ENCODE measurements at places on chromosomes 2 and 18. TPM values are rescaled to one million over a fixed set of nuclear protein-coding genes. Genes with fewer than 3 reads are reported as not detected.

- peaks cover 39% of the 10 kb centered on the region for H3K4me1 ChIP-seq
- H3K36me3 ChIP-seq = no peaks in the 10 kb centered on the region
- H3K4me3 ChIP-seq = no peak overlapping the region
- no peaks in the 10 kb centered on the region for H3K27me3 ChIP-seq
- H3K27ac ChIP-seq = peak overlapping the region; percentile 4
Measured at GRCh38 chr2:121694398-121695170, 42.1 kb downstream of the NIFK start.

GRCh38 chr18:73613706-73614340 is 533.8 kb downstream of the FBXO15 start:
- no peaks in the 10 kb centered on the region for H3K27me3 ChIP-seq
- peak; percentile 59 for DNase-seq
- peak overlapping the region; percentile 7 for H3K4me3 ChIP-seq
- H3K4me1 ChIP-seq = peaks cover 40% of the 10 kb centered on the region
- peak overlapping the region; percentile 39 for H3K27ac ChIP-seq

DNA sequence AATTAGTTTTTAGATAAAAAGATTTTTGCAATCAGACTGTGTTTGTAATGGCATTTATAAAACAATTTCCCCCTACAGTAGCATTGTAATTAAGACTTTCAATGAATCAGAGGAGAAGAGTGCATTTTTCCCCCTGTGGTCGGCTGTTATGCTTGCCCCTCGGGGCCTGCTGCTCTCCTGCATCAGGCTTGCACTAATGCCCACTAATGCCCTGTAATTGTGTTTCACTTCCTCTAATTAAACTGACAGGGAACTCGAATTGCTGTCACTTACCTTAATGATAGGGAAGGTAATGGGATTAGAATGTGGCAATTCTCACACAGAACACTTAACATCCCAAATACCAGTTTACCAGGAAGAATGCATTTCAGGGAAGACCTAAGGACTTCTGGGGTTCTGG is 61.2 kb upstream of the LRRTM1 start:
- H3K4me1 ChIP-seq = no peaks in the 10 kb centered on the region
- no peaks in the 10 kb centered on the region for H3K36me3 ChIP-seq
- 0 out of 2 replicates have a peak, but pooled peaks cover 13% of the 10 kb centered on the region for H3K27me3 ChIP-seq

DNA sequence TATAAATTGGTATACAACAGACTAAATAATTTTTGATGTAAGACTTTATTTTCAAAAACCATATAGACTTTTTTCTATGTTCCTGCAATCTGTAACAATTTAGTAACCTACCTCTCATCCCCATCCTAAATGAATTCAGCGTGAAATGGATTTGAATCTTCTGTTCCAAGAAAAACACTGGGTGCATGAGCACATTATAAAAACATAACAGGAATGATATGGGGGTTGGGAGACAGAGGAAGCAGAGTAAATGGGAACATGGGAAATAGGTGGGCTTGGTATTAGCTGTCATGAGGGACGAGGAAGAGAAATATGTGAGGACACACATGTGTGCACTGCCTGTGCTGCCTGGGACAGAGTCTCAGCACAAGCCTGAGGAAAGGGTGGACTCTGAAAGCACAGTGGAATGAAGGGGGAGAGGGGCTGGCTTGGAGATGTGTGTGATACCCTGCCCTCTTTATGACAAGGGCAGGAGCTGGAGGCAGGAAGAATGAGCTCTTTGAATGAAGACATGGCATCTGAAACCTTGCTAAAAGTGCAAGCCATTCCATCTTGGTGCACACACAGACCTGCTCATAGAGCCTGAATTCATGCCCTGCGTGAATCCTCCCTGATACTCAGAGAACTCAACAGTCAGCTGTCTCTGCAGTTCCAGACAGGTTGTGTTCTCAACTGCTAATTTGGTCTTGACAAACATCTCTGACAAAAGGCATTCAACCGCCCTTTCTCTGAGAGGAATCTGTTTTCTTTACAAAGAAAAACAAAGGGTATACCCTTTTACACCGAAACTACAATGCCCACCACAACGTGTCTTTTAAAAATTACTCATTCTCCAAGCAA is 66.6 kb downstream of the EPB41L3 start:
- H3K4me3 ChIP-seq = no peak overlapping the region
- no peak overlapping the region for H3K27ac ChIP-seq
- no peaks in the 10 kb centered on the region for H3K27me3 ChIP-seq
- no peaks in the 10 kb centered on the region for H3K4me1 ChIP-seq
- DNase-seq = no peak
- no peaks in the 10 kb centered on the region for H3K36me3 ChIP-seq

GRCh38 chr2:172484253-172484652 is 56.9 kb downstream of the ITGA6 start:
- H3K4me1 ChIP-seq = no peaks in the 10 kb centered on the region
- no peak overlapping the region for H3K27ac ChIP-seq
- no peak overlapping the region for H3K4me3 ChIP-seq
- peak; percentile 47 for DNase-seq
- no peaks in the 10 kb centered on the region for H3K27me3 ChIP-seq

GRCh38 chr2:19711470-19712372 is 190.1 kb downstream of the TTC32 start:
- H3K36me3 ChIP-seq = no peaks in the 10 kb centered on the region
- H3K27me3 ChIP-seq = no peaks in the 10 kb centered on the region
- H3K4me3 ChIP-seq = no peak overlapping the region
- peak; percentile 96 for DNase-seq

DNA sequence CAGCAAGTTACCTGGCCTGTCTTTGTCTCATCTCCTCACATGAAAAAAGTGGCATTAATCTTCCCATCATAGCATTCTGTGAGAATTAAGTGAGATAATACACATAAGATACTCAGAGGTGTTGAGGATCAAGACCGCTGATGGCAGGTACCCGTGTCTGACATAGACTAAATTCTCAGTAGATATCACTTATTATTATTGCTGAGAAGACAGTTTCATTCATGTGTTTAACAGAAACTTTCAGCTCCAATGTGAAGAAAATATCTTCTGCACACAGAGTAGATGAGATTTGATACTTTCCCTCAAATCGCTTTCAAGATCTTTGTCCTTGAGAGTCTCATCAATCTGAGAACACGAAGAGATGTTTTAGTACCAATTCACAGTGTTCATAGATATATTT is 809.4 kb downstream of the TSN start:
- H3K27me3 ChIP-seq = no peaks in the 10 kb centered on the region
- no peak overlapping the region for H3K27ac ChIP-seq
- H3K4me3 ChIP-seq = no peak overlapping the region
- H3K4me1 ChIP-seq = no peaks in the 10 kb centered on the region
- DNase-seq = no peak
- H3K36me3 ChIP-seq = no peaks in the 10 kb centered on the region

GRCh38 chr18:39314595-39314994 is 1749.0 kb upstream of the CELF4 start:
- H3K27ac ChIP-seq = no peak overlapping the region
- no peaks in the 10 kb centered on the region for H3K27me3 ChIP-seq
- H3K4me1 ChIP-seq = no peaks in the 10 kb centered on the region
- no peaks in the 10 kb centered on the region for H3K36me3 ChIP-seq
- H3K4me3 ChIP-seq = no peak overlapping the region

DNA sequence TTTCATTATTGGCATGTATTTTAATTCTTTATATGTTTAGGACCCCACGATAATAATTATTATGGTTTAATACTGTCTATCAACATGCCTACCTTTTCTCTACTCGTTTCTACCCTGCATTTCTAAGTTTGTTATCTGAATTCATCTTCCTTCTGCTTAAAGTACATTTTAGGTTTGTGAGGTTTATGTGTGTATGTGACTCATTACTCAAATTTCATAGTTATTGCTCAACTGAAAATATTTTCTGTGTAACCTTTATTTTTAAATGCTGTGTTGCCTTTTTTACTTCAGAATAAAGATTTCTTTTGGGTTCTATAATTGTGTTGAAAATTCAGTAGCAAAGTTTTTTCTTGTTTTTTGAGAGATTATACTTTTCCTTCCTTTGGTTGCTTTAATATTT is 933.9 kb upstream of the LRRTM1 start:
- H3K27me3 ChIP-seq = no peaks in the 10 kb centered on the region
- no peak overlapping the region for H3K27ac ChIP-seq
- H3K4me1 ChIP-seq = peaks cover 9% of the 10 kb centered on the region
- H3K4me3 ChIP-seq = no peak overlapping the region
- no peaks in the 10 kb centered on the region for H3K36me3 ChIP-seq

The CCDC74B gene
- 8.6 TPM for total RNA-seq

The SERPINB8 gene
- total RNA-seq = 24.1 TPM

The COL5A2 gene
- total RNA-seq = 56.2 TPM

The GPR17 gene
- 1.0 TPM for total RNA-seq

The CYS1 gene
- total RNA-seq = 0.15 TPM

The SLC4A5 gene
- total RNA-seq = 0.40 TPM

Data from PC-3 (cell line).